ENCODE measurements at places on chromosomes 1 and 21. TPM values are rescaled to one million over a fixed set of nuclear protein-coding genes. Genes with fewer than 3 reads are reported as not detected.

- DNase-seq, result no peak
Measured at GRCh38 chr1:242059976-242060375, 61.1 kb upstream of the MAP1LC3C start.

DNA sequence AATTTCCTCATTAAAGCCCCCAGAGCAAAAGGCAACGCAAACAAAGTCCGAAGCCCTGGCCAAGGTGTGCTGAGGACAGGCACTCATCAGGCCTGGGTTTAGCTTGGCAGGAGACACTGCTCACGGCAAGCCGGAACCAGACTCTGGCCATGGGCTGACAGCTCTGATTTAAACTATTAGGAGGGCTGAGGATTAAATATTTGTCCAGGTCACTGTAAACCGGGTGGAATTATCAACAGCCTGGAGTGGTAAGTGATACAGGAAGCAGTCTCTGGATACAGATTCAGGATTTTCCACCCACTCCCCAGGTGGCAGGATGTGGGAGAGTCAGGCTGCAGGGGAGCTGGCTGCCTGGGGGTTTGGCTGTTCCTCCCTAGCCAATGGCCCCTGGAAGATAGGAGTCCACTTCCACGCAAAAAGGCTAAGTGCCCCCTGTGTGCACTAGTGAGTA, 42.4 kb downstream of the SLC66A1 start:
- no peak for DNase-seq

- no peak for DNase-seq
Measured at GRCh38 chr1:151312411-151312810, 14.8 kb downstream of the PI4KB start.

The AMIGO1 gene
- 19.3 TPM for total RNA-seq

DNA sequence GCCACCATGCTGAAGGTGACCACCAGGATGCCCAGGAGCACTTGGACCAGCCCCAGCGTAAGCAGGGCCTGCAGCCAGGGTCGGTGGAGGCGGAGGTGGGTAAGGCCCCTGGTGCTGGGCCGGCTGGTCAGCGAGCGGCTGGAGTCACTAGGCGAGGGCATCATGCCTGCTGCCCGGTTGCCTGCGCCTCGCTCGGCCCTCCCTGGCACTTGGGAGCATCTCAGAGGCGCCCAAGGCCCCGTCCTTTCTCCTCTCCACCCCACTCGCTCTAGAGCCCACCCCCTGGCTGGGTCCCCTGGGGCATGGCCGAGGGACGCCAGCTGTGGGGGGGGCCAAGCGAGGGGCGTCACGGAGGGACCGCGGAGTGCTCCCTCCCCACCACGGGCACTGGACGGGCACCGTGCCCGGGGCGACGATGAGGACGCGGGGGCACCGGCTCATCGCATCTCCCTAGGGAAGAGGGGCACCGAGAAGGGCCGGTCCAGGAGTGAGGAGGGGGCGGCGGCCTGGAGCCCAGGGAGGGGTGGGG, 505 bp downstream of the ENTREP3 start:
- DNase-seq, result no peak

The CFAP141 gene
- total RNA-seq, result not detected

DNA sequence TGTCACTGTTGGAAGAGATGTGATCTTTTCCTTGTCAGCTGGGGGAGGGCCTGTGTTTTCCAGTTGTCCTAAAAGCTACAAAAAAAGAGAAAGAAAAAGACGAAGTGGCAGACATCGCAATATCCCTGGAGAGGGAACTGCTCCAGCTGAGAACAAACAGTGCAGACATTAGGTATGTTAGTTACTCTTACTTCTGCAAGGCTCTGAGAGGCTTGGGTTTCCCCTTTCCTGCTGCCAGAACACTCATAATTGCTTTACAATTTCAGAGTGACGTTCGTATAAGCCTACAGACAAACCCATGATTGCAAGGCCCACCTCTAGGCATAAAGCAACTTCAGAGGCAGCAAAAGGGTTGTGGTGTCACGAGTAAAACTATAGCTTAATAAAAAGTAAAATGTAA, 31.1 kb downstream of the CD160 start:
- DNase-seq, result no peak

- peak; percentile 53 for DNase-seq
Measured at GRCh38 chr1:89198491-89199072, at the start of gene GBP4. Gene GBP4 (minus strand): TSS chr1:89198942. CDS start chr1:89198834, 108 bp downstream.

The NTMT2 gene
- 4.1 TPM for total RNA-seq
